GM23338 (cell line): ENCODE measurements at places on chromosomes 1 and 21. TPM values are rescaled to one million over a fixed set of nuclear protein-coding genes. Genes with fewer than 3 reads are reported as not detected.

The CFAP126 gene
- total RNA-seq, result not detected in 2 replicates

The GPATCH4 gene
- total RNA-seq, result 58.9 and 95.7 TPM in 2 replicates

GRCh38 chr1:163771637-163772036 is 449.9 kb downstream of the NUF2 start:
- H3K36me3 ChIP-seq, result no peaks in the 10 kb centered on the region
- no peaks in the 10 kb centered on the region for H3K27me3 ChIP-seq
- H3K27ac ChIP-seq, result no peak overlapping the region
- no peak overlapping the region for H3K4me3 ChIP-seq

DNA sequence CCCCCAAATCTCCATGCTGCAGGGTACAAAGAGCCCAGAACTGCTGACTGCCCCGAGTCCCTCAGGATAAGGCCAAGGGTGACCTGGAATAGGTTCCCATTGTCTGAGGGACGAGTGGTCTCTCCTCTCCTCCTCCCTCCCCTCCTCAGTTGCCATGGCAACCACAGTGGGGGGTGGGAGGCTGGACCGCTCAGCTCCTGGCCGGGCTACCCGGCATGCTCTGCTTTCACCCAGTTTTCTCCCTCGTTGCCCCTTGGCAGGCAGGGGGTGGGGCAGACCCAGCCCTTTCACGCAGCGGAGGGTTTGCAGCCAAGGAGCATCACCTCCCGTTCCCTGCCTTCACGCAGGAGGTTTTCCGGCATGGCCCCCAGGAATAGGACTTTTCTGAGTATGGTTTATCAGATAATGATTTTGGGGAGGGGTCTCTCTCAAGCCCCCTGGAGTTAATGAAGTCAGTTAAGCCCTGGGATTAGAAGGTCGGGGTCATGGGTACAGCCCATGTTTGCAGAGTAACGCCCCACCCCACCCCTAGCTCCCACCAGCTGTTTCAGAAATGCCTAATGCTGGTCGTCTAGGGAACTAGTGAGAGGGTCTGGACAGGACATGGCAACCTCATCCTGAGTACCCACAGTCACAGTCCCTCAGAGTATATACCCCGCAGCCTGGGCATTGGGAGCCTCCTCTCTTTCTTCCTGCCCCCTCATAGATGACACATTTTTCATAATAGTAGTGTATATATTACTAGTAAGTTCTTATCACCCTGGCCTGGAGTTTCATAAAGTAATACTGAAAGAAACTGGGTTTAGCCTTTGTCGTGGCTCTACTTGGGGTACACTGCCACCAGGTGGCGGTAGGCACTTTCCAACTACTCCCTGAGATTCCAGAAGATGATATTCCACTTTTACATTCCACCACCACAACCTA is 20.7 kb downstream of the C1QB start:
- H3K27ac ChIP-seq, result no peak overlapping the region

The TCHH gene
- total RNA-seq, result 0.19 and 0.38 TPM in 2 replicates
